ENCODE measurements at places on chromosomes 3 and 15.

- no peak for DNase-seq
These were observed 27.6 kb upstream of the ZFAND6 start for GRCh38 chr15:80031841-80032240.

GRCh38 chr3:139547666-139548065 is 8.1 kb upstream of the RBP1 start:
- no peak for DNase-seq

GRCh38 chr3:73459711-73460110 is 165.0 kb downstream of the PDZRN3 start:
- DNase-seq = no peak

DNA sequence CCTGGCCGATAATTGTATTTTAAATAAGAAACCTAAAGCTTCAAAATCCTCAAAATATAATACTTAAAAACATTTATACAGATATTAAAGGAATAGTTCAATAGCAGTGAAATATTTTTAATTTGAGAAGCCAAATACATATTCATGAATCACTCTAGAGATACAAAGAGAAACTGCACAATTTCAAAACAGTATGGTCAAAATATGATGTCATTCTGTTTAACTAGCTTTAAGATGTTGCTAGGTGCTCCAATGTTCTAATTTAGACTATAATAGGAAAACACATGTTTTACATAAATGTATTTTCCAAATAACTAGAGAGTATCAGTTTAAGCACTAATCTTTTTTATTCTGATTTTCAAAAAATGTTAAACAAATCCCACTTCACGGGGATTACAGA is 10.3 kb upstream of the NRROS start:
- no peak for DNase-seq

GRCh38 chr15:64845831-64846595 is 4.3 kb downstream of the PLEKHO2 start:
- no peak for DNase-seq

DNA sequence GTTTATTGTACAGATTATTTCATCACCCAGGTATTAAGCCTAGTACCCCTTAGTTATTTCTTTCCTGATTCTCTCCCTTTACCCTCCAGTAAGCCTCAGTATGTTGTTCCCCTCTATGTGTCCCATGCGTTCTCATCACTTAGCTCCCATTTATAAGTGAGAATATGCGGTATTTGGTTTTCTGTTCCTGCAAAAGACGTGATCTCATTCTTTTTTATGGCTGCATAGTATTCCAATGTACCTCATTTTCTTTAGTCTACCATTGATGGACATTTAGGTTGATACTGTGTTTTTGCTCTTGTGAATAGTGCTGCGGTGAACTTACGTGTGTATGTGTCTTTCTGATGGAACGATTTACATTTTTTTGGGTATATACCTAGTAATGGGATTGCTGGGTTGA is 36.7 kb downstream of the CEP63 start:
- no peak for DNase-seq

DNA sequence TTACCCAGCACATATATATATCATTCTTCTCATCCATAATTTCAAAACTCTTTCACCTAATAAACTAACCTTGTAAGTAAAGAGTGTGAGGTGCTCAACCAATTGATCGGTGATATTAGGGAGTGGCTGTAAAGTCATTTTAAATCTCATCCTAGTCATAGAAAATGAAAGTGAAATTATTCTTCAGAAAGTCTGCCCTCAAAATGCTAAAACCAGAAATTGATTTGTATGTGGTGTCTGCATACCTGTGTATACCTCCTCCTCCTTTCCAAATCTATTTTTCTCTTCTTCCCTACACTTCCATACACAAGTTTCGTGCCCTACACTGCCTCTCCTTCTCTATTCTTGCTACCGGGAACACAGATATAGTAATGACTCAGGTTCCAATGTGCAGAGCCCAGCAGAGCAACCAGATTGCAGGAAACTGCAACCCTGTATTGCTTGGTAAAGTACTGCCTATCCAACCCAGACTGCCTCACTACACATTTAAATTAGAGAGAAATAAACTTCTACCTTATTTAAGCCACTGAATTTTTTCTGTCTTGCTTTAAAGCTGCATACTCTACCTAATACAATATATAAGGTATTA is 7.4 kb upstream of the TBC1D5 start:
- DNase-seq = no peak

DNA sequence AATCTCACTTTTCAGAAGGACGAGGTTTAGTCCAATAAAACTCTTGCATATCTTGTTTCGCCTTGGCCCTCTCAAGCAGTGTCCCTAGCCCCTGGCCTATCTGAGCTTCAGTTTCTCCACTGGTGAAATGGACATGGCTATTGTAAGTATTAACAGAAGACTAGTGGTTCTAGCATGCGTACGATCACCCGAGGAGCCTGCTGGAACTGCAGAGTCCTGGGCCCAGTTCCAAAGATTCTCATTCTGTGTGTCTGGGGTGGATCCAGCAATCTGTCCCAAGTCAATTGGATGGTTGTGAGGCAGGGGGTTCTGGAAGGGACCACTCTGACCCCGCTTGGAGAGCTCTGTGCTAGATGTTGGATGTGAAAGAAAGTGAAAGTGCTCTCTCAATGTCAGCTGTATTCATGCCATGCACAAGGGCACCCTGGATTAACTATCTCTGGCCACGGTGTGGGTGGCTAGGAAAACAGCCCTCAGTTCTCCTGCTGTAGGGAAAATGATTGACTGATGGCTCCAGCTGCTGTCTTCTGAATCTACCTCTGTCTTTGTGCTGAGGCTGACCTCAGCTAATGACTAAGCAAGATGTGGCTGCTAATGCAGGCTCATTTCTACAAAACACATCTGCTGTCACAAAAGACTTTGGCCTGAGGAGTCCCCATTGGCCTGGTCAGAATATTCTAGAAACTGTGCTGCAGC is 1.9 kb upstream of the PLA1A start:
- no peak for DNase-seq

- peak; percentile 35 for DNase-seq
These were observed 69.2 kb upstream of the COL6A5 start for GRCh38 chr3:130276203-130276803.

DNA sequence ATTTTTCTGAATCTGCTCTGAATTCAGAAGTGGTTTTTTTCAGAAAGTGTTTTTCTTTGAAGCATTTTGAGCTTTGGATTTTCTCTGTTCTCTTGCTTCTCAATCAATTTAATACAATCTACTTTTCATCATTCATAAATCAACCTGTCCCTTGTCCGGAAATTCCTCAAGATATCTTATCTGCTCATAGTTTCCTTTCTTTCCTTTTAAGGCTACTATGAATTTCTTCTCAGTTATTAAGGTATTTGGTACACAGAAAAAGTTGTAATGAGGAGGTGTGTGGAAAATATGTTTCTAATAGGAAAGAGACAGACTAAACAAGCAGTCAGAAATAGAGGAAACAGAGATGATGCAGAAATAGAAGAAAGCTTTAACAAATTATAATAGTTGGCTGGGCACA is 14.4 kb downstream of the CGGBP1 start:
- no peak for DNase-seq

- DNase-seq = no peak
These were observed 34.8 kb upstream of the RPL32 start for GRCh38 chr3:12875857-12876836.

DNA sequence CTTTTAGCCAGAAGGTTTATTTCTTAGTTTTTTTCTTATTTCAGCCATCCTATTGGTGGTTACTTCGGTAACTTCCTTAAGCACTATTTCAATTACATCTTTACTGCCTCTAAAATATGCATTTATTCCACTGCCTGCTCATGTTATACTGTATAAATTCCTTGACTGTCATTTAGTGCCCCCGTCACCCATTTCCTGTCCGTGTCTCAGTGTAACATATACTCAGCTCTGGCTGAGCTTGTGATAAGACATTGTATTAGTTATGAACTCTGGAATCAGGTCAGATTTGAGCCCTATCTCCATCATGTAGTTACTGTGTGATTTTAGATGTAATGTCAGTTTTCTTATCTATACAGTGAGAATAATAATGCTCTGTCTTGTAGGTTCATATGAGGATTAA is 24.2 kb downstream of the PIAS1 start:
- DNase-seq = no peak

DNA sequence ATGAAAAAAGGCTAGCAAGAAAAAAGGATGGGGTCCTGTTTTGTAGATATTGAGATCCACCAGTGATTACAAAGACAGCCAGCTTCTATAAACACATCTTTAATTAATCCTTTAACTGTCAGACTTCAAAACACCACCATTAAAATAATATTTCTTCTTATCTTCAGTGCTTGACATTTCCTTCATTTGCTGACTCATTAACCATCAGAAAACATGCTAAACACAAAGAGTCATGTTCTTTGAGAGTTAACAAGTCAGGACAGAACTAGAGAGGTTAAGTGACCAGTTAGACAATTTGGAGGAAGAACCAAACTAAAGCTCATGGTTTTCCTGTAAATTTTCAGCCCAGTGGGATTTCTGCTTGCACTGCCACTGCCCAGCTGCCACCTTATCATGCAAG is 111.4 kb downstream of the MEIS2 start:
- no peak for DNase-seq

DNA sequence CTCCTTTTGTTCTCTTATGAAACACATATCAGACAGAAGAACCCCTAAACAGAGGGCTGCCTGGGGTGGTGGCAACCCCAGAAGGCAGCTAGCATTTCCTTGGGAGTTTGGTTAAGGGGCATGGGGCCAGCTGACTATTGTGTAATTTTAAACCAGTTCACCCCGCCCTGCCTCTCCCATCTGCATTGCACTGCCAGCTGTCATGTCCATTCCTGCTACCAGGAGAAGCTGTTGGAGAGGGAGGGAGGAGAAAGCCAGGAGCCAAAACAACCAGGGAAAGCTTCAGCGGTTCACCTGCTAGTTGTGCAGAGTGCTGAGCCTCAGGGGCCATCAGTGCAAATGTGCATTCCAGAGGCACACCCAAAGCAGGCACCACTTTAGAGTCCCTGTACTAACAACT is 47.6 kb upstream of the ATP1B3 start:
- no peak for DNase-seq

GRCh38 chr3:72630327-72630968 is 217.8 kb downstream of the SHQ1 start:
- no peak for DNase-seq

DNA sequence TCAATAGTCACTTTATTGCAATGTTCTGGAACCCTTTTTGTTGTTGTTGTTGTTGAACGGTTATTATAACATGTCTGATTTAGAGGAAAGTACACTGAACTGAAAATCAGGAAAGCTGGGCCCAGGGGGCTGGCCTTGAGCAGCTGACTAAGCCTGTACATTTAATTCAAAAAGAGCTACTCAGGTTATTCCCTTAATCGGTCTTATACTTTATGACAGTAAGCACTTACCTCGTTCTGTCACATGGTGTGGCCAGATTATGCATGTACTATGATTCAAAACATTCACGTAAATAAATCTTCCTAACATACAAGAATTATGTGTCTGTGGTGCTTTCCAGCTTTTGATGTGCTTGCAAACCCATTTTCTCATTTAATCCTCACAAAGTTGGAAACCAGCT is 382.5 kb upstream of the TPRG1 start:
- no peak for DNase-seq

GRCh38 chr3:149670742-149671492 is 13.1 kb upstream of the WWTR1 start:
- DNase-seq = no peak

GRCh38 chr3:25259871-25260270 is 168.2 kb upstream of the RARB start:
- no peak for DNase-seq

DNA sequence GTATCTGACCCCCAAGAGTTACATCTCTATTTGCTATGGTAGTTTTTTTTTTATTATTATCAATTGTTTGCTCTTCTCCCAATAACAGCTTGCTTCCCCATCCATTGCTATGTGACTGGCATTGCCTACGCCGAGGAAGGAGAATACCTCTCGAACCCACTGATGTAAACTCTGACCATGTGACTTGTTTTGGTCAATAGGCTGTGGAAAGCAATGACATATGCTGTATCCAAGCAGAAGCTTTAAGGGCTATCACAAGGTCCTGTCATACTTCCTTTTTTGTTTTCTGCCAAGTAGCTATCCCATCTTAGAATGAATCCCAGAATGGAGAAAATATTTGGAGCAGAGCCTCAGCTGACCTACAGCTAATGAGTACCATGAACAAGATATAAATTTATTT is 111.0 kb upstream of the FRMD4B start:
- DNase-seq = no peak
